Left kidney (tissue), 8 donors: ENCODE measurements at places on chromosomes 1 and 21. TPM values are rescaled to one million over a fixed set of nuclear protein-coding genes. Genes with fewer than 3 reads are reported as not detected.

DNA sequence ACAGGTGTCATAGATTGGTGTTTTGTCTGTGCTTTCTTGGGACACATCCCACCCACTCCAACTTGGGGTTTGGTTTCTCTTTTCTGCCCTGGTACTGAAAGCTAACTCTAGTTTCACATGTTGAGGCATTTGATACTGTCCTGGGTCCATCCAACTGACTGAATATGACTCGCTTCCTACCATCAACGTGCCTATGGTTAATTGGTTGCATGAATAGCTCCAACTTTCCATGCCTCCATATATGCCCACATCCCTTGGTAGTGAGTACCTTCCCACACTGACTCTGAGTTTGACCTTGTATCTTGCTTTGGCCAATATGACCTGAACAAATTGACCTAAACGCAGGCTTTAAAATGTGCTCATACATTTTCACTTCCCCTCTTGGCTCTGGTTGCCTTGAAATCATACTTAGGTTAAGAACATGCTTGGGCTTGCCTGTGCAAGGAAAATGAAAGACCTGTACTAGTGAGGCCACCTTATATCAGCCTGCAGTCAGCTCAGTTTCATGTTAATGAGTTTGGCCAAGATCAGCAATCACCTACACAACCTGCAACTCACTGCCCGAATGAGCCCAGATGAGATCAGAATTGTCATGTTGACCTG, 81.0 kb upstream of the KCNK2 start:
- DNase-seq = no peak

GRCh38 chr1:17697458-17697857, 57.7 kb upstream of the ACTL8 start:
- DNase-seq = no peak

DNA sequence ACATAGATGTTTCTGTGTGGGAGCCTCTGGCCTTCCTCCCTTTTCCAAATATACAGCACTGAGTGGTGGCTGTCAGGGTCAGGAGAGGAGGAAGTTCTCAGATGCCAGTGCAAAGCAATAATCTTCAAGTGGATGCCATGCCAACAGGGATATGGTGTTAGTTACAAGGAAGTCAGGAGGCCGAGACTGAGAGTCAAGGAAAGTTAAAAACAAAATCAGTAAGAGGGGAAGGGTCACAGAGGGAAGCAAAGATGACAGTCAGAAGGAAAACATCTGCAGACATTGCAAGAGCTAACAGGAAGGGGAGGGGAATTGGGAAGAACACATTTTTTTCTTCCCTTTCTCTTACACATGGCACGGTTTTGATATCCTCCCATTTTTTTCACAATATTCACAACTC, 691.4 kb downstream of the ADGRL2 start:
- DNase-seq = peak; percentile 50

GRCh38 chr1:241375886-241376285, 18.9 kb upstream of the RGS7 start:
- no peak for DNase-seq

Gene UBXN10
- 5.8 TPM for polyA plus RNA-seq

DNA sequence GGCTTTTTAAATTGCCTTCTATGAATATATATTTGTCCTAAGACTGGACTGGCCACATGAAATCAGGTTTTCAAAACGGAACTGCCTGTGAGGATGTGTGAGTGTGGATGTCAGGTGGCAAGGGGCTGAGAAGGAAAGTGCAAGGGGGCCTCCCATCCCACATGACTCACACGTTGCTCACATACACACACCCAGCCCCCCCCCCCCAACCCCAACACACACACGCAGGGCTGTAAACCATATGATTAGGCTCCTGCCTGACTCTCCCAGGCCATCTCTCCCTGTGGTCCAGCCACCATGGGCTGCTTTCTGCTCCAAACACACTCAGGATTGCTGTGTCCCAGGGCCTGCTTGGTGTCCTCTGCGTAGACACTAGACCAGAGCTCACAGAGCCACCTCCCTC, 22.4 kb downstream of the DEGS1 start:
- DNase-seq = no peak

DNA sequence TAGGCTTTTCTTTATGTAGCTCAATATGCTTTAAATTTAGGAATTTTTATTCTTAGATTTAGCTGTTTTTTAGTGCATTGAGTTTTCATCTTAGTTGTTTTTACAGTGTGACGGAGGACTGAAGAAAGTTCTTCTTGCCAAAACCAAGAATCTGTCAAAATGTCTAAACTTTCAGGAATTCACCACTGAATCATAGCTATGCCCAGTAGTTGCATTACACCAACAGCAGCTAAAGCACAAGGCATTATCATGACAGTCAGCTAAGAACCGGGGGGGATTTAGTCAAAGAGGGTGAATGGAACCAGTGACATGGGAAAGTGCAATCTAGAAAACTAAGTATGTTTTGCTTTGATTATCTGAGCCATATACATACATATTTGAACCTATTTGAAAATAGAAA, 6.5 kb upstream of the C1orf146 start:
- DNase-seq = no peak

Gene PAQR6
- polyA plus RNA-seq = 6.0 TPM

- no peak for DNase-seq
These were observed 19.6 kb upstream of the C1orf174 start for GRCh38 chr1:3919706-3920105.

Gene PRDM16
- polyA plus RNA-seq = 7.3 TPM

GRCh38 chr1:58089898-58090534, 456.5 kb downstream of the OMA1 start:
- peak; percentile 57 for DNase-seq
